IMR-90 (cell line): ENCODE measurements at places on chromosomes 13 and 19. TPM values are rescaled to one million over a fixed set of nuclear protein-coding genes. Genes with fewer than 3 reads are reported as not detected.
A peak's percentile ranks its signal among the peaks of the same experiment; 100 is the strongest.

DNA sequence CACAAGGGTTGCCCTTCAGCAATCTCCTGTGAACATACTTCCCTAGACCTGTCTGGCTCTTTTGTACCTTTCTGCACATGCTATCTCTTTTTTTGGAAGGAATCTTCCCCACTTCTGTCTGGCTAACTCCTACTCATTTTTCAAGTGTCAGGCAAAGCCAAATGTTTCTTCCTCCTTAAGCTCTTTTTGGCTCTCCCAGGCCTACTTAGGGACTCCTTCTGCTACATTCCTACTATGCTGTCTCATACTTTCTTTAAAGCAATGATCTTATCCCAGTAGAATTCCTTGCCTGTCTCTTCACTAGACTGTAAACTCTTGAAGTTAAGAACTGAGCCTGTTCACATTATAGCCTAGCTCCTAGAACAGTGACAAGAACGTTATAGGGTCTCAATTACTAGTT lies 114.9 kb upstream of the WASF3 start:
- peak; percentile 82 for DNase-seq

DNA sequence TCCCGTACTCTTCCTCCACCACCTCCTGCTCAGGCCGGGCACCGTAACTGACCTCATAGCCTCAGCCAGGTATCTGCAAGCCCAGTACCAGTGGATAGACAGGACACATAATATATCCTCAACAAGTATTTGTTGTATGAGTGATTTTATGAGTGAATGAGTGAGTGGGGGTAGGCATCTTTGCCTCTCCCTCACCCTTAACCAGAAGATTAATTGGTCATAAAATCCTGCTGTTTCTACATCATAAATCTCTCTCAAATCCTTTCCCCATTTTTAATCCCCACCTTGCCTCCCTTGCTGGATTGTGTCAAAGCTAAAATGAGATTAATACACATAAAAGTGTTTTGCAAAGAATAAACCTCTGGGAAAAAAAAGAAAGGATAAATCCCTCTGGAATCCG lies 44.4 kb upstream of the HMGB1 start:
- DNase-seq = no peak

The UNC13A gene
- total RNA-seq = under 0.01 and 0.18 TPM in 2 replicates

DNA sequence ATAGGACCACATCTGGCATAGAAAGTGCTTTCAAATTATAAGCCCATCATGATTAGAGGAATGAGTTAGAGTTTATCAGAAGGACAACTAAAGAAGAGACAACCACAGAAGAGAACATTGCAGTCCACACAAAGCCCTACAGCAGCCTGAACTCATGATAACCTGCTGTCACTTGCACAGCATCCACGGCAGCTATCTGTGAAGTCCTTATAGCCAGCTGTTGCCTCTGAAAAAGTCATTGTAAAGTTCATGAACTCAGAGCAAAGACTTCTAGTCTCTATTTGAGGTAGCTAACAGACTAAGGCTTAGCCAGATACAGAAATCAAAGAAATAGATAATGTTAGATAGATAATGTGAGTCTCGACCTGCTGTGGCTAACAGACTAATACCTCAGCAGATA lies 450.0 kb downstream of the KLF5 start:
- no peak for DNase-seq

The ITM2B gene
- total RNA-seq = 51.1 and 76.9 TPM in 2 replicates

The SPRED3 gene
- total RNA-seq = 0.56 and 0.90 TPM in 2 replicates

DNA sequence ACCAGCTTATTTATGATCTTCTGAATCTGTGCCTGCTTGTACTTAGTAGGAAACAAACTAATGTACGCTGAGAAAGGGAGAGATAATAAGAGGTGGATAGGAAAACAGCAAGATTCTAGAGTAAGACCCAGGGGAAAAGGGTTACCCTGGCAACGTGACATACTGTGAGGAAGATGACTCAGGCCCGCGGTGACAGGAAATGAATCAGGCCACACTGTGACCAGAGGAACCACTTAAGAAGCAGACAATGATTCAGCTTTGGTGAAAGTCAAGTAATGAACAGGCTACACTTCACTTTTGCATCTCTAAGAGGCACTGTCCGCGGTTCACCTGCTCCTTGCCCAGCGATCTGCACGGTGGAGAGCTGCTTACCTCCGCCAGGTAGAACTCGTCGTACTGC lies 158.2 kb downstream of the NALCN start:
- peak; percentile 86 for DNase-seq

The TEX29 gene
- total RNA-seq = not detected in 2 replicates

The CEACAM4 gene
- total RNA-seq = not detected in 2 replicates

The PPM1N gene
- 0.56 and 0.90 TPM in 2 replicates for total RNA-seq

The COX7A1 gene
- total RNA-seq = 0.54 and 1.1 TPM in 2 replicates

- no peak for DNase-seq
These were observed 22.5 kb upstream of the SLC35E1 start for GRCh38 chr19:16594681-16595091.

The AMH gene
- total RNA-seq = under 0.01 TPM in 1 of 2 replicates, not detected in the other

The ABHD13 gene
- total RNA-seq = 4.1 and 10.6 TPM in 2 replicates

DNA sequence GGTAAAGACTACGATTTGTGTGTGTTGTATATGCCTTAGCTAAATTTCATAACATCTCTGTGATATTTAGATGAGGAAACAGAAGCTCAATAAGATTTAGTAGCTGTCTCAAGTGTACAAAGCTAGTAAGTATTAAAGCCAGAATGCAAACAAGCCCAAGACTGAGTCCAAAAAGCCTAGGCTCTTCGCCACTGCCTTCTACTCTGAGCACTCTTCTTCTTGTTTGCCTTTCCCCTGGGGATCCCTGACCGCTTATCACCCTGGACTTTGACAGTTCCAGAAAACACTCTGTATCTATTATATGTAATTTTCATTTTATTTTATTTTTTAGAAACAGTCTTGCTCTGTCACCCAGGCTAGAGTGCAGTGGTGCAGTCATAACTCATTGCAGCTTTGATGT lies 5.8 kb downstream of the TM9SF2 start:
- DNase-seq = no peak

The SDHAF1 gene
- 4.8 and 5.0 TPM in 2 replicates for total RNA-seq

GRCh38 chr19:11321191-11322126 lies 18.0 kb downstream of the RAB3D start:
- DNase-seq = no peak

GRCh38 chr19:3785938-3786824 lies at the start of gene MATK:
MATK (minus strand) TSS chr19:3786381; CDS start chr19:3785135, 1,246 bp downstream.
- no peak for DNase-seq

The CEACAM8 gene
- not detected in 2 replicates for total RNA-seq

- DNase-seq = no peak
These were observed 117.4 kb downstream of the TRPC4 start for GRCh38 chr13:37752146-37752545.

GRCh38 chr19:6963937-6964336 lies 57.3 kb downstream of the MBD3L2B start:
- DNase-seq = no peak

The FCAR gene
- not detected in 2 replicates for total RNA-seq

- no peak for DNase-seq
These were observed 61.3 kb upstream of the MEDAG start for GRCh38 chr13:30844548-30845296.

- peak; percentile 22 for DNase-seq
These were observed at the start of gene F2RL3 for GRCh38 chr19:16888629-16889365. F2RL3 (plus strand) TSS chr19:16888999; CDS start chr19:16889190, 191 bp downstream.

DNA sequence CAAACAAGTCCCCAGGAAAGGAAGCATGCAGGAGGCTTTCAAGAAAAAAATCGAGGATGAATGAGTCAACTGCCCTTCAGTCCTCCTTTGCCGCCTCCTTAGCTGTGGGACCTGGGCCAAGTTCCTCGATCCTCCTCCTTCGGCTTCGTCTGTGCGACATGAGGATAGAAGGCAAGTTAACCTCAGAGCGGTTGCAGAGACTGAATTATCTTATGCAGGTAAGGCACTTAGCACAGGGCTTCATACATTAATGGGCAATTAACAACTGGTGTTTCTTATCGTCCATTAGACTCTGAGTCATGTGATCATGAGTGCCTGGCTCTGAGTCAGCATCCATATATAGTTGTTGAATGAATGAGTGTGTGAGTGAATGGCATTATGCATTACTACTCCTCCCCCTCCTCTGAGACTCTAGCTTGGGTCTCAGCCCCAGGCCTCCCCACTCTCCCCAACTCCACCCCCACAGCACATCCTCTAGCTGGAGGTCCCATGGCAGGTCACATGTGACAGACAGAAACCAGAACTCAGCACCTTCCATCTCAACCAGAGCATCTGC lies 1.6 kb upstream of the TTC9B start:
- DNase-seq = peak; percentile 76

GRCh38 chr13:40101708-40102359 lies 446.4 kb downstream of the COG6 start:
- DNase-seq = no peak

DNA sequence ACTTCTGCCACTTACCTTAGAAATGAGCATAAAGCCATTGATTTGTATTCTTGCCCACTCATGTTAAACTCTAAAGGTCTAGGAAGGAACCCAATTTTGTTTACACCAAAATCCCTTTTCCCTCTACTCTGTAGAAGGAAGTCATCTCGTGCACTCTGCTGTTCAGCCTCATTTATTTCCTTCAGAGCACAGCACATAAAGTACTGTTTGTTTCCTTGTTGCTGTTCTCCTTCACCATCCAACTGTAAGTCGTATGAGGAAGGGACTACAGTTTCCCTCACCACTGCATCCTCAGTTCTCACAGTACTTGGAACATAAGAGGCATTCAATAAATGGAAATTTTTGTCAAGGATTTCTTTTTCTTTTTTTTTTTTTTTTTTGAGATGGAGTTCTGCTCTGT lies 24.6 kb downstream of the CDADC1 start:
- no peak for DNase-seq
